Fibroblast of skin of abdomen (primary cell): ENCODE measurements at places on chromosomes 16 and 17.

GRCh38 chr17:64306850-64307463, 43.9 kb upstream of the TEX2 start:
- DNase-seq, result peak; percentile 59

DNA sequence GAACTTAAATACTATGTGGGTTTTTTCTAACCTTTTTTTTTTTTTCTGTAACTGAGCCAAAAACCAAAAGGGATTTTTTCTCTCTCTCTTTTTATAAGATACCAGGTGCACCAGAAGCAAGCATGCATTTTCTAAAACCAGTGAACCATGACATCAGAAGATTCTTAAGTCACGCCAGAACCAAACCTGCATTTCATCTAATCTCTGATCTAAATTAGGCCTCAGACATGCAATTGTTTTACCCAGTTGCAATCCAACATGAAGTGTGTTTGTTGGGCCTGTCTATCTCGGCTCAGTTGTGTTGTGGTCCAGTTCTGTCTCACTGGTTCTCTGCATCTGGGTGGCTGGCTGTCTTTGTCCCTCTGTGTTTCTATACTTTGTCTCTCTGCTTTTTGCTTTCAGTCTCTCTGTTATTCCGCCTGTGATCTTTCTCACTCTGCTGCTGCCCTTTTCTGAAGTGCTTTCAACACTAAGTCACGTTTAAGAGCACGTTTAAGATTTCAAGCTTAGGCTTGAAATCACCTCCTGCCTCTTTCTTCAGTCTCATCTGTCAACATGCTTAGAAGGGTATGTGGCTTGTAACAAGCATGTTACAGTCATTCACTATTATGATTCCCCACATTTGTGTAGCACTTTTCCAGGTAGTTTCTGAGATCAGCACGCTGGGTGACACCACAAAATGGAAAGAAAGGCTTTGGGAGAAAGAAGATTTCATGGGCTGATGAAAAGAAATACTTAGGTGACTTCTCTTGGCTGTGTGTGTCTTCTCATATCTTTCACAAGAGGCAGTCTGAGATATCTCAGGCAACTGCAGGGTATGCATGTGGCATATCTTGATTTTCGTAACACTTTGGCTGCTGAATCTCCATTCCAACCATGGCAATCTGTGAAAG, 488.9 kb downstream of the SHISA9 start:
- no peak for DNase-seq

DNA sequence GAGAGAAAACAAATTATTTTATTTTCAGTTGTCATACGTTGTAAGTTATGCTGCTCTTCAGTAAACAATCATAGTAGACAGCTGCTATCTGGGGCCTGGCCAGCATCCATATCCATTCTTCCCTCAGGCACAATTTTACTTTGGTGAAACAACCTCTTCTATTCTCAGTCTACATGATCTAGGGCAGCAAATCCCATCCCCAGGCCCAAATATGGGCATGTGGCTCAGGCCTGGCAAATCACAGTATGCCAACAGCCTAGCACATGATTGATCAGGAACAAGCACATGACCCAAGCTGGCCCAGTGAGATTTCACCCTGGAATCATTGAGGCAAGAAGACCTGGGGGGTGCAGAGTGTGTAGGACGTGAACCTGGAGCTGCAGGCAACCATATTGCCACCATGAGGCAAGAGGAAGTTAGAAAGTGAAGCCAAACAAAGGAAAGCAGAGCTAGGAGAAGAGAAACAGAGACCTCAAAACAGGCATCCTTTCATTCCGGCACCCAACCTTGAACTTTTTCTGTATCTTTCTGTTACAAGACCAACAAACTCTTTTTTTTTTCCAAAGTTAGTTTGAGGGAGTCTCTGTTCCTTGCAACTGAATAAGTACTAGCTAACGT, 10.3 kb upstream of the ABCC12 start:
- peak; percentile 15 for DNase-seq

- DNase-seq, result no peak
Observed at GRCh38 chr16:31286421-31287032, 26.8 kb downstream of the ITGAM start.

DNA sequence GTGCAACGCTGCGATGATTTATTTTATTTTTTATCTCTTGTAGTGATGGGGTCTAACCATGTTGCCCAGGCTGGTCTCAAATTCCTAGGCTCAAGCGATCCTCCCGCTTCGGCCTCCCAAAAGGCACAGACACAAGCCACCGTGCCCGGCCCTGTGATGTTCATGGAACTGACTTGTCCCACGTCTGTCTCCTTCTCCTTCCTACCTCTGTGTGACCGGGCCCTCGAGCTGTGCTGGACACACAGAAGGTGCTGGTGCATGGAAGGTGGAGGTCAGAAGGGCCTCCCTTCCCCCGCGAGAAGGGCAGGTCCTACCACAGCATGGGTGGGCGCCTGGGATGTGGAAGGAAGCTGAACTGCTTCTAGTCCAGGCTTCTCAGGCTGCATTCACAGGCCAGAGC, 88.0 kb downstream of the SEC14L1 start:
- no peak for DNase-seq

GRCh38 chr17:33520426-33521330, 227.6 kb upstream of the ASIC2 start:
- DNase-seq, result peak; percentile 2

DNA sequence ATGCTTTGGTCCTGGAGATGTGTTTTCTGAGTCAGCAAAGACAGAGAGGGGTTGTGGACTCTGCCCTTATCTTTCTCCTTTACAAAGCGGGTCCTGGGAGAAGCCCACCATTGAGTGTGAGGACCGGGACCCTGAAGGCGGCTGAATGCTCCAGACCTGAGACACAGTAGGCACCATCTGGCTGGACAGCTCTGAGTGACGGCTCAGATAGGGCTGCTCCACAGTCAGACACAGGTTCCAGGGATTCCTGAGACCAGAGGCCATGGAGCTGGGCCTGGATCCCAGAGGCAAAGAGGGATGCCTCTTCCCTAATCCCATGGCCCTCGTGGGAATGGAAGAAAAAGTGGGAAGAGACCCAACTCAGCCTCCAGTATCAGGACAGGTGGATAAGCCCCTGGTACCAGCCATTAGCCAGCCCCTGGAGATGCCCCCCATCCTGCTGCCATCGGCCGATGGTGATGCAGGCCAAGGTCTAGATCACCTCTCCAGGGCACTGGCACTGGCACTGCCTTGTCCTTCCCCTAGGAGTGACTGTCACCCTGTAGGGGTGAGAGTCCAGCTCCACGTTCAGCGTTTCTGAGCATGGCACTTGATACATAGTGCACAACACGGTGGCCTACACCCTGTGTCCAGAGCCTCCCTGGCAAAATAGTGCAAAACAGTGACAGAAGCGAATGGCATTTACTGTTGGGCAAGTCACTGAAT, 4.7 kb downstream of the MMP15 start:
- no peak for DNase-seq

GRCh38 chr17:29653995-29654714, 31.4 kb upstream of the CORO6 start:
- no peak for DNase-seq

DNA sequence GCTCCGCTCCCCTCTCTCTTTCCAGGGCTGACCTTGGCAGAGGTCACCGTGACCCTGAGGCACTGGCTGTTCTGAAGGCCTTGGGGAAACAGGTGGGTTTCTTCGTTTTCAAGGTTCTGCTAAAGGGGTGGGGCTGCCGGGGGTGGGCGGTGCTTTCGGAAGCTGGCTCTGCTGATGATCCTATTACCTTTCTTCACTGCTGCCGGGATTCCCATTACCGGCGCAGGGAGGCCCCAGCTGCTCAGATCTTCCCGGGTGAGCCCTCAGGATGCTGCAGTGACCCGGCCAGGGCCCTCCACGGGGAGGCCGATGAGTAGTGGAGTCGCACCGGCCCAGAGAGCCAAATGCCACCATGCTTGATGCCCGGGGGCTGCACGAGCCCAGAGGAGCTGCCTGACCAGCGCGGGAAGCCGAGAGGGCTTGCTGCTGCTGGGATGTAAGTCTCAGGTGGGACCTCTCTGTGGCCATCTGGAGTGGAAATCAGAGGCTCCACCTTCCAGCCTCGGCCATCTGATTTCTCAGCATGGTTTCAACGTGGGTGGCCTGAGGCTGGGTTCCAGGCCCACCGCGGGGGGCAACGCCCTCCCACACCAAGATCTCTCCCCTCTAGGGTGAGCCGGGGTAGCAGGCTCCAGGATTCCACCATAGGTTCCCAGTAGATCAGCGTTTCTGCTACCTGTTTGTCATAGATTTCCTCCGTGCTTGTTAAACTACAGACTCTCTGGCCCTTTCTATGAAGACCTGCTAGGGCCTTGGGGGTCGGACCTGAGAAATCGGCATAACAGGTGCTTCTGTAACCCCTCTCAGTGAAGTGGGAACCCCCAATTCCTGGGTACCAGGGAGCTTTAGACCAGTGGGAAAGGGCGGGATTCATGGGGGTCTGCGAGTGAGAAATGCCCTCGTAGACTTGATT, 21.6 kb upstream of the ADCY7 start:
- DNase-seq, result no peak
